ENCODE measurements at places on chromosomes 12 and 14. TPM values are rescaled to one million over a fixed set of nuclear protein-coding genes. Genes with fewer than 3 reads are reported as not detected.

RPS6KA5 gene
- total RNA-seq: 11.0 TPM

DNA sequence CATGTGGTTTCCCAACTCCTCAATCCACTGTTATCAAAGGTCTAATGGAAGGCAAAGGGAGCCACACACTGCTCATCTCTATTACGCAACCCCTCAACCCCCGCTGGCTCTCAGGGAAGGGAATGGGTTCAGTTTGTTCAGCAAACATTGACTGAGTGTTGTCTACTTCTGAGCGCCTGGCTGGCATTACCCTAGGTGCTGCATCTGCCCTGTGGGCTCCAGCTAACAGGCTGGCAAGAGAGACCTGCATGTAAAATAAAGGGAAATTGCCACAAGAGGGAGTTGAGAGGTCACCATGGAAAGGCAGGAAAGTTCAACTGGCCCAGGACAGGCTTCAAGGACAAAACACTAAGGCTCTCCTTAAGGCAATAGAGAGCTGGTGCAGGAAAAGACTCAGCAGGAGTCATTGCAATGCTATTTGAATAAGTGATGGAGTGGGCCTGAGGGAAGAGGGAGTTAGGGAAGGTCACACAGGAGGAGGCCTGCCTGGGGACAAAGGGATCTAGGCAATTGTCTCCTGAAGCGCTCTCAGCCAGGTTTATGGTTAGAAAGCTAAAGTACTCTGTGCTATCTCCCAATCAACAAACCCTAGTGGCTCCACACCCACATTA, 5.5 kb upstream of the ZNF740 start:
- no peak for DNase-seq
- H3K36me3 ChIP-seq: no peaks in the 10 kb centered on the region
- peaks cover 19% of the 10 kb centered on the region for H3K4me1 ChIP-seq
- no peak overlapping the region for H3K27ac ChIP-seq
- H3K4me3 ChIP-seq: no peak overlapping the region

PTPRQ gene
- total RNA-seq: 3.7 TPM

DNA sequence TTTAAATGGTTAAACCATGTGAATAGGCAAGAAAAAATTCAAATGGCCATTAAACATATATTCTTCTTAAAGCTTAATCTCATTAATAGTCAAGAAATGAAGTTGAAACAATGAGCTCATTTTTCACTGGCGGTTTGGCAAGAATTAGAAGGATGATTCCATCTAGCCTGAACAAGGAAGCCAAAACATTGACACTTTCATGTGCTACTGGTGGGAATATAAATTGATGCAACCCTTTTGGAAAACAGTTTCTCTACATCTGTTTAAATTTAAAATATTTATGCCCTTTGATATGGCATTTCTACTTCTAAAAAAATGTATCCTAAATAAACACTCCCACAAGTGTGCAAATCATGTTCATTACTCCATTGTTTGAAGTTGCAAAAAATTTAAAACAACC, 174.7 kb upstream of the HIF1A start:
- peaks cover 26% of the 10 kb centered on the region for H3K4me1 ChIP-seq
- H3K27ac ChIP-seq: no peak overlapping the region
- H3K27me3 ChIP-seq: no peaks in the 10 kb centered on the region

DNA sequence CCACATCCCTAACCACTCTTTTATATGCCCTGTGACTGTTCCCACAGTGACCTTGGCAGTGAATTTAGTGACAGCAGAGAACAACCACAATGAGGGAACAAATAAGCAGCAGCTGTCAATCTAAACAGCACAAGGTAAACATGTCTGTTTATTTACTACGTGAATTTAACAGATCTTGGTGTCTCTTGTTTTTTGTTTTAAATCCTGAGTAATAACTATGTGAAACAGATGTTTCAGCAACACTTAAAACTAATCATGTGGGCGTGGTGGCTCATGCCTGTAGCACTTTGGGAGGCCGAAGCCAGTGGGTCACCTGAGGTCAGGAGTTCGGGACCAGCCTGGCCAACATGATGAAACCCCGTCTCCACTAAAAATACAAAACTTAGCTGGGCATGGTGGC, 17.0 kb upstream of the CFAP54 start:
- H3K27ac ChIP-seq: no peak overlapping the region
- DNase-seq: no peak
- H3K27me3 ChIP-seq: no peaks in the 10 kb centered on the region

SLC10A1 gene
- not detected for total RNA-seq

DNA sequence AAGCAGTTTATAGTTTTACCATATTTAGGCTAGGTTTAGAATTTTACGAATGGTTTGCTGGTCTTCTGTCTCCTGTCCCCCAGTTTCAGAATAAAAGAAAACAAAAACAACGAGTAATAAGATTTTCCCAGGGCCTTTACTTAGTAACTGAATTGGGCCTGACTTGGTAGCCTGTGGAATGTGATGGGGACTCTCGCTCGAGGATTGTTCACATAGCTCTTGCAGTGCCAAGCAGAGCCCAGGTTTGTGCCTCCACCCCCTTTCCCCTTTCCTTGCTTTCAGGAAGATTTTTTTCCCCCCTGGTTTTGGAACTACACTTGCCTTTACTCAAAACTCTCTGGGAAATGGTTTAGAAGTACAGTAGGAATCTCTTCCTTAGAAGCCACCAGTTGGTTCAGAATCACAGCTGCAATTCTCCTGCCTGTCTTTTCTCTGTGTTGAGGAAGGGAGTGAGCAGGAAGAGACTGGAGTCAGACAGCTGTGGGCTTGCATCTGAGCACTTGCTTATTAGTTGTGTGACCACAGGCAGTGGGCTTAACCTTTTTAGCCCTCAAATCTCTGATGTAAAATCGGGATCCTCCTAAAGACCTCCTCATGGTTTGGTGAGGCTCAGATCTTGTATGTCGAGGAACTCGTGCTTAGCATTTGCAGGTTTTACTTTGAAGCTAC, 501.2 kb downstream of the PCNX1 start:
- H3K4me1 ChIP-seq: peaks cover 16% of the 10 kb centered on the region
- no peak overlapping the region for H3K4me3 ChIP-seq
- H3K36me3 ChIP-seq: no peaks in the 10 kb centered on the region
- no peak for DNase-seq

DNA sequence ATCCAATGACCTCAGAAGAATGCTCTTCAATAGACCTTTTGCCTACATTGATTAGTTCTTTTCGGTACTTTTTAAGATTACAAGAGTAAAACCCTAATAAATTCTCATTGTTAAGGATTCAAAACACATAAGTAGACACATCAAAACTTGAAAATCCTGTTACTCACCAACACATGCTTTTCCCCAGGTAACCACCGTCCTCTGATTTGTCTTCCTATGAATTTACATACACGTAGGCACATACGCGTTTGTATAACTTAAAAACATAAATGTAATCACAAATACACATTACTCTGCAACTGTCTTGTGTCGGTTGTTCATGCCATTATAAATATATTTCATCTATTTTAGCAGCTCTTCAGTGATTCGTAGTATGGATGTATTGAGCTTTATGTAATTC, 910 bp upstream of the WASHC4 start:
- peak overlapping the region; percentile 80 for H3K4me3 ChIP-seq
- no peak for DNase-seq
- H3K27ac ChIP-seq: no peak overlapping the region
- no peaks in the 10 kb centered on the region for H3K27me3 ChIP-seq

CEBPE gene
- total RNA-seq: 0.19 TPM

GRCh38 chr12:53939141-53940108, 794 bp downstream of the HOXC13 start:
- no peak for DNase-seq
- H3K4me3 ChIP-seq: peak overlapping the region; percentile 39
- H3K36me3 ChIP-seq: no peaks in the 10 kb centered on the region
- no peak overlapping the region for H3K27ac ChIP-seq
- H3K27me3 ChIP-seq: peaks cover 12% of the 10 kb centered on the region

CCDC59 gene
- total RNA-seq: 73.5 TPM

TAS2R8 gene
- not detected for total RNA-seq

DNA sequence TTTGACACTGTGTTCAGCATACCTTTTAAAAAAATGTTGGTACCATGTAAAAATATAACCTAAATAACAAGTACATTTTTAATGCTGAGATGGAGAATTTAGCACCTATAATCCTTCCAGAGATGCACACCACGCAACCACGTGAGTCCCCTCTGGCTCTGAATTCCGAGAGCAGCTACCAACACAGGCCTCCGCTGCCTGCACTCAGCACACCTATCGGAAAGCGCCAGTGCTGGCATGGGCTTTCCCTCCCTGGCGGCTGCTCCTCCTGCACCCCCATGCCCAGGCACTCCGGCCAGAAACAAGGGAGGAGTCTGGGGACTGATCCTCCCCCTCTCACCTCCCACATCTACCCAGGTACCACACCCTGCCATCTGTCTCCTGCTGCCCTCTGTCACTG, 47.0 kb downstream of the ITPK1 start:
- H3K4me3 ChIP-seq: no peak overlapping the region
- DNase-seq: no peak
- no peaks in the 10 kb centered on the region for H3K36me3 ChIP-seq
- H3K27me3 ChIP-seq: no peaks in the 10 kb centered on the region
- no peak overlapping the region for H3K27ac ChIP-seq
- peaks cover 17% of the 10 kb centered on the region for H3K4me1 ChIP-seq

DNA sequence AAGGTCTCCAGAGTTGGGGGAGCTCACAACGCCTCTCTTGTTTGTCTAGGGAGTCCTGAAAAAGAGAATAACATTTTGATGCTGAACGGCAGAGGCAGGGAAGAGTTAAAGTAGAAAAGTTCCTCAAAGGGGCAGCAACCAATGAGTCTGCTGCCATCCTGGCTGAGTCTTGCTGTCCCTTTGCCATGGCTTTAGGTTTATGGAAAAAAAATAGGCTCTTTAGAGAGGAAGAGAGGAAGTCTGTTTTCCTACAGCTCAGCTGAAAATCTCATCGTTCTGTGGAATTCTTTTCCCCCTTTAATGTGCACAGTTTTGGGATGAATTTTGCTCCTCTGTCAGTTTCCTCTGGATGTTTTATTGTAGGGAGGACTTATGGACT, 314.8 kb upstream of the TBX3 start:
- no peak overlapping the region for H3K4me3 ChIP-seq
- no peak overlapping the region for H3K27ac ChIP-seq
- no peaks in the 10 kb centered on the region for H3K36me3 ChIP-seq

CHGA gene
- 92.9 TPM for total RNA-seq

- H3K27me3 ChIP-seq: no peaks in the 10 kb centered on the region
- no peak overlapping the region for H3K4me3 ChIP-seq
- peaks cover 9% of the 10 kb centered on the region for H3K4me1 ChIP-seq
- no peaks in the 10 kb centered on the region for H3K36me3 ChIP-seq
- no peak for DNase-seq
Observed at GRCh38 chr14:83975435-83975834, 1554.5 kb upstream of the FLRT2 start.

SPIC gene
- not detected for total RNA-seq

All from testis (tissue), 5 donors.